ENCODE measurements at places on chromosomes 11 and 22. TPM values are rescaled to one million over a fixed set of nuclear protein-coding genes. Genes with fewer than 3 reads are reported as not detected.

DNA sequence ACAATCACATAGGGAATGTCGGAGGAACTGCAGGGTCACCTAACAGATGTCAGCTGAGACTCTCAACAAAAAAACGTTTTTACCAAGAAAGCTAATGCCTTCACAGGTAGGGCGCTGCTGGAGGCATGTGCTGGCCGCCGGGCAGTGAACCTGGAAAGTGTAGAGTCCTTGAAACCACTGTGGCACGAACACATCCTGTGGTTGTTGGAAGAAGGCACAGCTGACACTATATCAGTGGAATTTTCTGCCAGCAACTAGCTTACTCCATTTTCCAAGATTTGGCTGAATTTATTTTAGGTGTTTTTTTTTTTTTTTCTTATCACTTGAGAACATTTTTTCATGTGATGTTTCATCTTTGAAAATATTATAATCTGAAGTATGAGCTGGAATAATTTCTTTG, 14.2 kb downstream of the TRMU start:
- DNase-seq = peak; percentile 66

Gene MUC5AC
- not detected for polyA plus RNA-seq

Gene PIH1D2
- 1.9 TPM for polyA plus RNA-seq

DNA sequence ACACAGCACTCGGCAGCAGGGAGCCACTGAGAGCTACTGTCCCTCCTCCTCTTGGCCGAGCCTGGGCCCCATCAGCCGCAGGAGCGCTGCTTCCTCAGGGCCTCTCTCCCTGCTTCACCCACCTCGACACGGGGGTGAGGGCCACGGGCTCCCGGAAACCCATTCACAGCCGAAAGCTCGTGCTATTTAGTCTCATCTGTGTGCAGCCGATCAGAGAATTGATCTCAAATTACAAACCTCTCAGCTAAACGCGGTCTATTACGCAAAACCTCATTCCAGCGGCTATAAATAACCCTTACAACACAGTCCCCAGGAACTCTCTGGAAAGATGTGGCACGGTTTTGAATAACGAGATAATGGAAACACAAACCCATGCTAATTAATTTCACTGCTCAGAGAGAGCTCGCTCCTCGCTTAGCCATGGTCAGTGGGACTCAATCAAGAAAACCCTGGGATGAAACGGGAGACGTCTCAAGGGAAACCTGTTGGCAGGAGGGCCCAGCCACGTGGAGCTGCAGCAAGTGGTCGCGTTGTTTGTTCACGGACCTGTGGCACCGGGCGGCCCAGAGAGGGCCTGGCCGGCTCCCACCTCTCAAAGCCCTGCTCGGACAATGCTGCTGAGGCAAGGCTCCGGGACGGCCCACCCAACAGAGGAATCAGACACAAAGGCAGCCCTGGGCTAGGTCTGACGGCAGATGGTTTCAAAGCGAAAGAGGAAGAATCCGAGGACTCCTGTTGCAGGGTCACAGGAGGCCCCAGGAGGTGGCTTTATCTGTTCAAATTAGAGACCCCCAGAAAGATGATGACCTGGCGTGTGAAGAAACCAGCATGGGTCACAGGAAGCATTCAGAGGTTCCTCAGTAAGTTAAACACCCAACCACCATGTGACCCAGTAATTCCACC, 210.5 kb downstream of the CTTN start:
- DNase-seq = peak; percentile 12

DNA sequence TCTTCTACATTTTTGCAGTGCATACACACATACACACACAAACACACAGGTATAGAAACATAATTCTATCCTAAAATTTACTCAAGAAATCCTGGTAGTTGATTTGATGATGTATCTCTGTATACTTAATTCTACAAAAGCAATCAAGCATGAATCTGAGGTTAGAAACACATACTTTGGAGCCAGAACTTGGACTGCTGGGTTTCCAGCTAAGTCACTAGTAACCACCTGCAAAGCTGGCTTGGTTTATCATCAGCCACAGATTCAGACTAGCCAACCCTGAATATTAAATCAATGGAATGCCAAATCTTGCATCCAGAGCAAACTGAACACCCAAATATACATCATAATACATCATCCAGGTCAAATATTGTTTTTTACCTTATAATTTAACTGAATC, 24.8 kb upstream of the POU2AF2 start:
- no peak for DNase-seq

- no peak for DNase-seq
Measured at GRCh38 chr11:27596388-27596787, 89.8 kb upstream of the LIN7C start.

Gene CPT1B
- 0.70 TPM for polyA plus RNA-seq
